ENCODE measurements at places on chromosomes 1 and 21.

DNA sequence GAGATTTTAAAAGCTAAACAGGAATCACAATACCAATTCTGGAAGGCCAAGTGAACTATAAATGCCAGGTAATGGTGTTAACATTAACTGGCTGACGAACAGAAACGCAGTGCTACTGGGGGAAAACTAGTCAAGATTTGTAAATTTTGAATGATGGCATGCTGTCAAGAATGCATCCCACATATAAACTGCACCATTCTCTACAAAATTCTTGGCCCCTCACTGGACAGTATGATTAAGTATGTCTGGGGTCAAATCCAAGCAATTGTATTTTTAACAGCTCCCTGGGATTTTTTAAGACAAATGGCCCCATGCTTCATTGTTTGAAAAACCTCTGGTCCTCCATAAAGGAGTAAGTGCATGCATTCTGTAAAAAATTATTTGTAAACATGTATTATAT lies 73.2 kb upstream of the COA6 start:
- no peak for DNase-seq

GRCh38 chr1:162736633-162737067 lies 53.9 kb upstream of the HSD17B7 start:
- no peak for DNase-seq

DNA sequence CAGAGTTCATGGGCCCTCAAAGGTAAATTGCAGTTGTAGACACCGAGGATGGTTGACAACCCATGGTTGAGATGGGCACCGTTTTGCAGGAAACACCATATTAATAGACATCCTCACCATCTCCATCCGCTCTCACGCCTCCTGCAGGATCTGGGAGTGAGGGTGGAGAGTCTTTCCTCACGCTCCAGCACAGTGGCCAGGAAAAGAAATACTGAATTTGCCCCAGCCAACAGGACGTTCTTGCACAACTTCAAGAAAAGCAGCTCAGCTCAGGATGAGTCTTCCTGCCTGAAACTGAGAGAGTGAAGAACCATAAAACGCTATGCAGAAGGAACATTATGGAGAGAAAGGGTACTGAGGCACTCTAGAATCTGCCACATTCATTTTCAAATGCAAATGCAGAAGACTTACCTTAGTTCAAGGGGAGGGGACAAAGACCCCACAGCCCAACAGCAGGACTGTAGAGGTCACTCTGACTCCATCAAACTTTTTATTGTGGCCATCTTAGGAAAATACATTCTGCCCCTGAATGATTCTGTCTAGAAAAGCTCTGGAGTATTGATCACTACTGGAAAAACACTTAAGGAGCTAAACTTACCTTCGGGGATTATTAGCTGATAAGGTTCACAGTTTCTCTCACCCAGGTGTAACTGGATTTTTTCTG lies 9.3 kb downstream of the SLAMF8 start:
- DNase-seq = no peak

DNA sequence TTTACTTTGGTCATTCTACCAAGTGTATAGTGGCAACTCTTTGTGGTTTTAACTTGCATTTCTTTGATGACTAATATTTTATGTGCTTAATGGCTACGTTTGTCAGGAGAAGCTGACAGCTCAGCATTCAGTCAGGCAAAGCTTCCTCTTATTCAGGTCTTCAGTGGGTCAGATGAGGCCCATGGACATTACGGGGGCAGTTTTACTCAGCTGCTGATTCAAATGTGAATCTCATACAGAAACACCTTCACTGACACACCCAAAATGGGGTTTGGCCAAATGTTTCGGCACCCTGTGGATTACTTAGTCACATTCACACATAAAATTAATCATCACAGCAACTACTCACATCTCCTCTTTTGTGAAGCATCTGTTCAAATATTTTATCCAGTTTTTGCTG lies 104.9 kb upstream of the PLD5 start:
- no peak for DNase-seq

DNA sequence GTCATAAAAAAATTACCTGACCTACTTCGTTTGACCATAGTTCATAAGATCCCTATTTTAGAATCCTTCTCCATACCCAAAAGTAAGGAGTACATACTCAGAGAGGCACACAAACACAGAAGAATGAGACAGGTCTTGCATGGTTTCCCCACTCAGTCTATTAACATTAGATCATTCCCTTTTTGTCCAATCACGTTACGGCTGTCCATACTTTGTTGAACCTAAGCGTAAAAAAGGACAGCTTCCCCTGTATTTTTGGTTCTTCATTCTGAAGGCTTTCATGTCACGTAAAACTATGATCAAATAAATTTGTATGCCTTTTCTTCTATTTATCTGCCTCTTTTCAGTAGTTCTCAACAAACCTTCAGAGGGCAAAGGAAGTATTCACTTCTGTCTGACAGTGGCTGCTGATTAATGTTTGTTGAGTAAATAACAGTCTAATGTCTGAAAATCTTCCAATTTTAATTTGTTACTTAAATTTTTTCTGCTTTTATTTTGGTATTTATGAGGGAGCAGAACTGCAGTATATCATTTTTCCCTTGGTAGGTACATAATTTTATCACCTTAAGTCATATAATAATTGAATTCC lies 16.4 kb downstream of the PKN2 start:
- no peak for DNase-seq

DNA sequence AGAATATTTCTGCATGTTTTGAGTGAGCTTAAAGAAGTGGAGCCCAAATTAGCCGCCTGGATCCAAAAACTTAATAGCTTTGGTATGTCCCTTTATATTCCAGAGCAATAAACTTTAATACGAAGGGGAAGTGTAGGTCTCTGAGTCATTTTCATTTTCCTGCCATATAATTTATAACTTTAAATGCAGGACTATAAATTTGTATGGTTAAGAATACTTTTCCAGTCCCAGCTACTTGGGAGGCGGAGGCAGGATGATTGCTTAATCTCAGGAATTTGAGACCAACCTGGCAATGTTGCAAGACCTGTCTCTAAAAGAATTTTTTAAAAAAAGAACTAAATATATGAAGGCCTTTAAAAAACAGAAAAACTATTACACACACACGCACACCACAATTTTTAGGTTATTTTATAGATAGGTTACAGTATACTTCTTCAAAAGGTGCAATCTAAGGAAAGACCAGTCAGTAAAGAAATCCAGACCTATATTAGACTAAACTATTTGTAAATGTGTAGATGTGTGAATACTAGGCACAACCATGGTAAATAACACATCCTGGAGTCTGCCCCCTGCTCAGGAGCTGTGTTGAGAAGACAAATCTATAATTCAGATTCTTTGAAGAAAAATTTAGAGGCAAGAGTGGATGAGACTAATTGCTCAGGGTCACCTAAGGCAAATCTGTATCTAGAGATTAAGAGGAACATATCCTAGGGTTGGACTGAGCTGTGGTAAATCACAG lies 80.3 kb downstream of the TTC3 start:
- DNase-seq = no peak

GRCh38 chr1:109721042-109721441 lies 9.0 kb downstream of the GSTM5 start:
- DNase-seq = no peak

- DNase-seq = no peak
Observed at GRCh38 chr1:171158096-171158495, 27.0 kb upstream of the FMO2 start.

DNA sequence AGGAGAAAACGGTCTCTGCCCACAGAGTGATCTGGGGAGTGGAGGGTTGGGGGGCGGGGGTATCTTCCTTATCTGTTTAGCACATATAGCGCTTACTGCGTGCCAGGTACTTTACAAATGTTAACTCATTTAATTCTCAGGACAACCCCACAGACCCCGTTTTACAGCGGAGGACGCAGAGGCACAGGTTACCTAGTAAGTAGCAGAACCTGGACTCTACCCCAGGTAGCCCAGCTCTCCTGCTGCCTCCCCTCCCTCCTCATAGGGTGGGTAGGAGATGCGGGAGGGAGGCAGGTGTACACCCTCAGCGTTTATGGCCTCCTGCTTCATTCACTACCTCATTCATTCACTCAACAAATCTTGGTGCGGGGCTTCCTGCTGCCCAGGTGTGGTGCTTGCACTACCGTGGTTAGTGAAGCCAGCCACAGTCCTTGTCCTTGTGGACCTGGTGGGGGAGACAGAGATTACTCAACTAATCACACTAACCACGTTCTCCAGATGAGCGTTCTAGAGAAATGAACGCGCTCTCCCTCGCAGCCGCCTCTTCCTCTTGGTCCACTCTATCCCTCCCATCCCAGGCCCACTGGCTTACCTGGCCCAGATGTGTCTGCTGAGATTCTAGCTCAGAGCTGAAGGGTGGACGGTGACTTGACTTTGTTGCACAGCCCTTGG lies 102.0 kb downstream of the IER5 start:
- no peak for DNase-seq

DNA sequence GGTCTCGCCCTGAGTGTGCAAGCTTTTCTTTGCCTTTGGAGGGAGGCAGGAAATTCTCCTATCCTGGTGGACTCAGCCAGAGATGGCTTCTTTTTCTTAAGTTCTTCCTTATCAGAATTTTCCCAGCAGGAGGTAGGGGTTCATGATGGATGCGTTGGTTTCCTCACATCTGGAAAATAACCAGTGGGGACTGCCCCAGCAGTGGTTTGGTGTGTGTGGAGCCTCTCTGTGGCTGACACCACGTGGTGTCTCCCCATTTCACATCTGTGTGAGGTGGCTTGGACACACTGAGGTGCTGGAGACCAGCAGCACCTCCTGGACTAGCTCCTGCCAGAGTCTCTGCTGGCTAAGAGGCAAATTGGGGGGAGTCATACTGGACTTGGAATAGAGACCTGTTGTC lies 32.6 kb downstream of the B3GALT5 start:
- no peak for DNase-seq

GRCh38 chr1:231626951-231627614 lies 493 bp downstream of the DISC1 start:
- DNase-seq = peak; percentile 24

- DNase-seq = no peak
Observed at GRCh38 chr1:3125078-3125477, 56.1 kb downstream of the PRDM16 start.

DNA sequence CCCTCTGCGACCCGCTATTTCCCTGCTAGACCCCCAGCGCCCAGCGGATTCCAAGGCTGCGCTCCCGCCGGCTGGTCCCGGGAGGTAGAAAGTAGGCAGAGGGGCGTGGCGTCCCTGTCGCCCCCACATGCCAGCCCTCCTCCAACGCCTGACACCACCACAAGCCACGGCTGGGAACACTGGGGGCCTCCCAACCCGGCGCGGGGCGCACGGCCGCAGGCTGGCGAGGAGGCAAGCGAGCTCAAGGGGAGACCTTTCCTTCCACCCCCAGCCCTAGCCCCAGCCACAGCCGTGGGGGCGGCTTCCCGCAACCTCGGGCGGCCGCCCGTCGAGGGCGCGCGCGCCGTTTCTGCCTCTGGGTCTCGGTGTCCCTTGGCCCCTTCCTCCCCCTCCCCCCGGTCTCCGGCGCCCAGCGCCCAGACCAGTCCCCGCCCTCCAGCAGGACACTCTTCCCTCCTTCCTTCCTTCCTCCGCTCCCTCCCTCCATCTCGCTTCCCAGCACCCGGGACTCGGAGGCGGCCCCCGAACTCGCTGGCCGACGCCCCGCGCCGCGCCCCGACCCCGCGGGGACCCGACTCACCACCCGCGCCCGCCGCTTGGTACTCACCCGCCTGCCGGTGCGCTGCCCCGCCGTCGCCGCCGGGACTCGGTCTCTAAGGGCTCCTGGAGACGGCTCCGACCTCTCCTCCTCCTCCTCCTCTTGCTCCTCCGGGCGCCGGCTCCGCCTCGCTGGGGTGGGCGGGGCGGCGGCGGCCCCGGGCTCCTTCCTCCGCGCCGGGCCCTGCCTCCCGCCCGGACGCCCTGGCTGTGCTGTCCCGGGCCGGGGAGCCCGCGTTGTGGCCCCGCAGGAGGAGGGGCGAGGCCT lies at the start of gene GNG12:
GNG12 (minus strand) TSS at position 731 of the 865 bp plus-strand sequence. CDS start 125,781 bp downstream, outside the sequence.
- DNase-seq = no peak

GRCh38 chr1:44677201-44677766 lies 2.8 kb downstream of the ARMH1 start:
- DNase-seq = no peak

GRCh38 chr1:20931930-20932436 lies 144.9 kb upstream of the HP1BP3 start:
- peak; percentile 5 for DNase-seq

GRCh38 chr1:33220676-33221384 lies 35.5 kb upstream of the ZNF362 start:
- DNase-seq = no peak

DNA sequence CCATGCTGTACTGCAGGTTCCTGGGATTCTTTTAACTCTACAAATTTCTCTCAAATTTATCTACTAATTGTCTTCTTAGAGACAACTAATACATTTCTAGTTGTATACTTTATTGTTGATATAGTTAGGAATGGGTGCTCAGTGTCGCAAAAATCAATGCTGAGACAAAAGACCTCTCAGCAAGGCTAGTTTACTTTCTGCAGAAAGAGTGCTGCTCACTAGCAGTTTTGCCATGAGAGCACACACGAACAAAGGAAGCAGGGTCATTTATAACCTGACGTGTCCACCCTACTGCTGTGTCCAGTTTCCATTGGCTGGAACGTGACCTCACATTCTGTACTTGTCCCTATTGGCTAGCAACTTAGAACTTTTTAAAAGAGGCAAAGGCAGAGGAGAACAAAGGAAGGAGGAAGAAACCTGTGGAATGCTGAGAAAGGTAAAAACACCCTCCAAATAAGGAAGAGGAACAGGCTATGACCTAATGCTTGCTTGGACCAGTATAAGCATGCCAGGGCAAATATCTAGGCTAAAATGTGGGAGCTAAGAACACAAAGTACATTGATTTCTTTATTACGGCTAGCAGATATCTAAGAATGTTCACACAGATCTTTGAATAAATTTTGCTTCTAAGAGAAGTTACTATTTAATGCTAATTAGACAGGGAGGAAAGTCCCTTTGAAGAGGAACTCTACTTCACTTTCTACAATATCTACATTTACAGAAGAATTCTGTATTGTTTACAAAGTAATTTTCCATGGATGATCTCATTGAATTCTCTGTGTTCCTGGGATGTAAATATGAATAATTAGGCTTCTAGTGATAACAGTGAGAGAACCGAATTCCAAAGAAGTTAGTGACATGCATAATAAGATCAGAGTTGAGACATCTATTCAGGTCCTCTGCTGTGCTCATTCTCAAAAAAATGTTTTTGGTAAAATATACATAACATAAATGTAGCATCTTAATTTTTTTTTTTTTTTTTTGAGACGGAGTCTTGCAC lies 86.0 kb upstream of the MAP10 start:
- no peak for DNase-seq

- no peak for DNase-seq
Observed at GRCh38 chr1:84797603-84798002, 95.4 kb downstream of the LPAR3 start.

- no peak for DNase-seq
Observed at GRCh38 chr1:230368871-230369270, 57.3 kb downstream of the PGBD5 start.

- DNase-seq = no peak
Observed at GRCh38 chr21:18449605-18450550, 46.3 kb upstream of the TMPRSS15 start.

DNA sequence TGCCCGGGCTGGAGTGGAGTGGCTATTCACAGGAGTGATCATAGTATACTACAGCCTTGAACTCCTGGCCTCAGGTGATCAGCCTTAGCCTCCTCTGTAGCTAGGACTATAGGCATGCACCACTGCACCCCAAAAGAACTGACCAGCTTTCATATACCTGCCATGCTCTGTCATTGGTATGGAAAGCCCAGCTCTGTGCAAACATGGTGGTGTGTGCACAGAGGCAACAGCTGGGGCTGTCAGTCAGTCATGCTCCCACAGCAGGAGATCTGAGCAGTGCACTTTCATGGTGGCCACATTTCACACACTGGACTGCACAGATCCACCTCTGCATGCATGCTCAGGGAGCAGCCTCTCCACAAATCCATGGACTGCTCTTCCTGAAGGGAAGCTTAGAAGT lies 8.8 kb upstream of the JAK1 start:
- no peak for DNase-seq

GRCh38 chr1:217115404-217116380 lies 392.5 kb upstream of the ESRRG start:
- no peak for DNase-seq
